ENCODE measurements at places on chromosomes 13 and 19. TPM values are rescaled to one million over a fixed set of nuclear protein-coding genes. Genes with fewer than 3 reads are reported as not detected.

ONECUT3 gene
- not detected for total RNA-seq

ADM5 gene
- total RNA-seq, result 1.9 TPM

NECTIN2 gene
- 108 TPM for total RNA-seq

ZNF880 gene
- total RNA-seq, result 17.8 TPM

TEX29 gene
- total RNA-seq, result 0.81 TPM

GRCh38 chr19:12664406-12665280, 1.9 kb downstream of the MAN2B1 start:
- DNase-seq, result no peak

DNA sequence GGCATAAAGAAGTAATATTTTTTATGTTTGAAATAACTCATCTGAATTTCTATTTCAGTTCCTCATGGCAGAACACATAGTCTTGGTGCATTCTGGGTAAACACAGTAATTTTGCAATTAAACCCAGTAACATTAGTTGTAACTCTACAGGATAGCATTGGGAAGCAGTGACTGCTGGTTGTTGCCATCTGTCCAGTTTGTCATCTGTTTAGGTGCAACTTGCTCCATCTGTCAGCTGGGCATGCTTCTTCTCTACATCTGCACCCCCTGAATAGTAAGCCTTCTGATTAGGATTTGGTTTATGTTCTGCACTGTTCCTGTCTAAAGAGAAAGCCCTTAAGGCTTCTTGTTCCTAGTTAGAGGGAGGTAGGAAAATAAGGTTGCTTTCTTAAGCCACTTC, 63.5 kb upstream of the CSNK1A1L start:
- no peak for DNase-seq

- no peak for DNase-seq
Observed at GRCh38 chr19:18859676-18860301, 28.0 kb downstream of the UPF1 start.

DNA sequence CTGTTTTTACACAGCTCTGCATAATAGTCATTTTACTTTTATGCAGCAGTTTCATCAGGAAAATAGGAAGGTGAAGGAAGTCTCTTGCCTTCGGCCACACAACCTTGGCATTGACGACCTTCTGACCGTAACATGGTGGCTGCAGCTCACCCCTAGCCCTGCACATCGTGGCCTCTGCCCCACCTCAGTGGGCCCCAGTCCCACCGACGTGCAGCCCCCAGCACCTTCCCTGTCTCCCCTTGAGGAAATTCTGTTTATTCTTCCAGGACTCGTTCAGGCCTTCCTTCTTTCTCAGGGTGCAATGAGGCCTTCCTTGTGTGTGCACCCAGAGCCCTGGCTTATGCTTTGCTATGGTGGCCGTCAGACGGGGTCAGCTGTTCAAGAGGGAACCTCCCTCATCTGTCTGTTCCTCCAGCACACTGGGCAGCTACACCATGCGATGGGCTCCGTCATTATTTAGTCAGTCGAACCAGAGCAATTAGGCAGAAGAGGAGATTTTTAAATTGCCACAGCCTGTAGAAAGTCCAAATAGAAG, 33.3 kb downstream of the TMEM255B start:
- DNase-seq, result peak; percentile 32

- no peak for DNase-seq
Observed at GRCh38 chr19:48122421-48122820, 11.8 kb upstream of the PLA2G4C start.

- no peak for DNase-seq
Observed at GRCh38 chr19:51505904-51506303, 4.3 kb upstream of the SIGLEC12 start.

GRCh38 chr19:58397533-58398037, 2.1 kb downstream of the RNF225 start:
- no peak for DNase-seq

RFPL4A gene
- not detected for total RNA-seq

C19orf44 gene
- total RNA-seq, result 6.7 TPM

DNA sequence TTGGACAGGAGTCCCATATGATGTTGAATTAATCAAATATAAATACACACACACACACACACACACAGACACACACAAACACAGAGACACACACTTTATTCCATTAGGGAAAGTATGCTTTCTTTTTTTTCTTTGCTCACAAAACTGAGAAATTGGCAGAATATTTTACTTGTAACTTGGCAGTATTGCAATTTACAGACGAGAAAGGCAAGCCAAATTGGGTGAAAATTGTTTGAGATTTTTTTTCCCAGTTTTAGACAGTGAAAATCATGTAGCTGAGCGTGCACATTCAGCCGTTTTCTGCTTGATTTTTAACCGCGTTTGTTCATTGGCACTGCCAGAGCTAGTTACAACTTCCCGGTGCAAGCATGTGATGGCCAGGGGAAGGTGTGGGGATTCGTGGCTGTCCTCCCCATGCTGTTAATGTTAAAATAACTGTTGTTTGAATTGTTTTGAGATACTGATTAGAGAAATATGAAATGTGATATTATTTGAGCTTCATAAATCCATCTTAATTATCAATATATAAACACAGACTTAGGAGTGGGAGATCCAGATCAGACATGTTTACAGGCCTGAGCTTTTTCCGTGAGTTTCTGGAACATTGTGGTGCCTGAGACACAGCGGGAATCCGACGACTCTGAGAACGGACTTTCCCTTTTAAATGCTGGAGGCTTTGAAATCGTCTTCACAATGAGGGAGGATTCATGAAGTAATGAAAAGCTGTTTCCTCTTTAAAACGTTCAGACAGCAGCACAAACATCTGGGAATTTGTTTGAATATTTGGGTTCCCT, 125.5 kb downstream of the KCNRG start:
- no peak for DNase-seq

DNA sequence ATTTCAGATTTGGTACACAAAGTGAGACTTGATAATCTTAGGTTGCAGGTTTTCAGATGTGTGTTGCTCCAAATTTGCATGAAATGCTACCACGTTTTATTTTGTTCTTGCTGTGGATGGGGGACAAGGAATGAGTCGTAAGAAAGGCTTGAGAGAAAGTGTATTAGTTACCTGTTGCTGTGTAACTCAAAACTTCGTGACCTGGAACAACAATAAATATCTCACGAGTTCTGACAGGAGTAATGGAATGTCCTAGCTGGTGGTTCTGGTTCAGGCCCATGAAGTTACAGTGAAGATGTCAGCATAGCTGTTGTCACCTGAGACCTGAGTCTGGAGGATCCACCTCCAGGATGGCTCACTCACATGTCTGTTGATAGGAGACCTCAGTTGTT, 1.2 kb downstream of the ZNF8 start:
- no peak for DNase-seq

GRCh38 chr13:44263751-44264620, 109.6 kb upstream of the SERP2 start:
- no peak for DNase-seq

GRCh38 chr13:75352641-75353327, 129.2 kb downstream of the TBC1D4 start:
- DNase-seq, result no peak

DNA sequence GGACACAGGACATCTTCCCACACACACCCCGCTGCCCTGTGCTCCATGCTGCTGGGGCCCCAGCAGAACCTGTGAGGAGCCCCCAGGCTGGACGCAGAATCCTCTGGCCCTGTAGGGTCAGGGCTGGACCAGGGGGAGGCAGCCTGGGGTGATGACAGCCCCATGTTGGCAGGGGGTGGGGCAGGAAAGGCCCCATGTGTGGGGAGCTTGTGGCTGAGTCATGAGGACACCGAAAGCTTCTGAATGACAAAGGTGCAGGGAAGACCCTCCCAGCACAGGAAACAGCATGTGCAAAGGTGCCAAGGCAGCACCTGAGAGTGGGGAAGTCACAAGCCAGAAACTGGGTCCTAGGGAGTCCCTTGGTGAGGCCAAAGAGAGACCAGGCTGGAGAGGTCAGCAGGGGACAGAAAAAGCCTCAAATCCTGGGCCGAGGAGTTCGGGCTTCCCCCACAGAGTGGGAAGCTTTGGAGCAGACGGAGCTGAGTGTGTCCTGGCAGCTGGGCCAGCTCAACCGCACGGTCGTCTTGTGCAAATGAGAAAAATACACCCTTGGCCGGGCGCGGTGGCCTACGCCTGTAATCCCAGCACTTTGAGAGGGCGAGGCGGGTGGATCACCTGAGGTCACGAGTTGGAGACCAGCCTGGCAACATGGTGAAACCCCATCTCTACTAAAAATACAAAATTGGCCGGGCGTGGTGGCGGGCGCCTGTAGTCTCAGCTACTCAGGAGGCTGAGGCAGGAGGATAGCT, 17.5 kb downstream of the ATP8B3 start:
- DNase-seq, result peak; percentile 62

GRCh38 chr13:78247362-78247761, 328.7 kb upstream of the EDNRB start:
- no peak for DNase-seq

F2RL3 gene
- 25.3 TPM for total RNA-seq

GRCh38 chr19:54188215-54188871, 1.0 kb downstream of the MBOAT7 start:
- DNase-seq, result peak; percentile 60

DNA sequence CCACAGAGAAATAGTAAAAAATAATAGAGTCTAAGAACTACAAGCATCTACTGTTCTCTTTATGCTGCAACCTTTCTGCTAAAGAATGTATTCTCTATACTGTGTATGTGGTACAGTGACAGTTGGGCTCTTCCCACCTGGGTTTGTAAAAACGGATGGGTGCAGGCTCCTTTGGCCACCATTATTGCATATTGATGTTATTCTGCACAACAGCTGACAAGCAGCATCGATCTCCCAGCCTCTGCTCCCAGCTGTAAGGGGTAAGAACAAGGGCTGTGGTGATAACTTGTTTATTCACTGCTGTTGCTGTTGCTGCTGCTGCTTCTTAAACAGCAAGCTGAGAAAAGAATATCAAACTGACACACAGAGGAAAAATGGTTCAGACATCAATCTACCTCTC, 56.1 kb downstream of the KCNRG start:
- no peak for DNase-seq

GRCh38 chr13:51343475-51343874, 4.0 kb downstream of the SERPINE3 start:
- DNase-seq, result no peak

PSG4 gene
- total RNA-seq, result not detected

GRCh38 chr13:99749271-99750019, 222.1 kb downstream of the ZIC5 start:
- no peak for DNase-seq

DNA sequence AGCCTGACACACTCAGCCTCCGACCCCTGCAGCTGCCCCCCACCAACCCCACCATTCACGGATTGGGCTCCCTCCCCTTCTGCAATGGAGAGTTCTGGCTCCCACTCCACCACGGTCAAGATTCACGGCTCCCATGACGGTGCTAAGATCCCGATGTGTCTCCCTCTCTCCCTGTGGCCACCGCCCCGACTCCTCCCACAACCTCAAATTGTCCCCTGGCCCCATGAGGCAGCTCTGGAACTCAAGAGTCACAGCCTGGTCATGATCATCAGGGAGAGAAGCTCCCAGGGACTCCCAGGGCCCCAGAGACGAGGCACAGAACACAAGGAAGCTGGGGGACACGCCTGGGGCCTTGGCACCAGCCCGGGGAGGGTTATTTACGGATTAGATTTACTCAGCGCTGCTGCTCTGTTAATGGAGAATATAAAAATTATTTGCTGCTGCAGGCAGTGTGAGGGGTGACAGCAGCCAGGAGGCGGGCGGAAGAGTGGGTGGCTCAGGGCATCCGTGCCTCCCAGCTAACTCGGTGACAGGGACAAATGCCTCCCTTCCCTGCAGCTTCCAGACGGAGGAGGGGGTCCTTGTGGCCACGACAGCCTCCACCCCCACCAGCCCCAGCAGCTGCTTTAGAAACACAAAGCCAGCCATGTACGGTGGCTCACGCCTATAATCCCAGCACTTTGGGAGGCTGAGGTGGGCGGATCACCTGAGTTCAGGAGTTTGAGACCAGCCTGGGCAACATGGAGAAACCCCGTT, 184.2 kb downstream of the PTPRS start:
- peak; percentile 54 for DNase-seq

DZIP1 gene
- total RNA-seq, result 7.1 TPM

LILRB2 gene
- 18.8 TPM for total RNA-seq

NOTCH3 gene
- total RNA-seq, result 67.9 TPM

DENND1C gene
- total RNA-seq, result 8.7 TPM

SYCN gene
- not detected for total RNA-seq

DNA sequence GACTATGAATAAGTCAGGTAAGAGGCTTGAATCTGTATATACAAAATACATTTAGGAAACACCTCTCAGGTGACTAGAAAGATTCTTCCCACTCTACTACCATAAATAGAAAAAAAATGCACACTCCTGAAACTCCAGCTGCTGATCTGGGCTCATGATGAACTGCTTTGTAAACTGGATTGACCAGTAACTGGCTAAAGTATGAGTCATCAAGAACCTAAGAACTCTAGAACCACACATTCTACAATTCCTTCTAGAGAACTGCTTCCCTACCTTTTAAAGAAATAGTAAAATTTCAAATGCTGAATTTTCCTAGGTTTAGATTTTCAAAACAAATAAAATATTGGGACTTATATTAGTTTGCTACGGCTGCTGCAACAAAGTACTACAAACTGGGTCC, 55.2 kb downstream of the ELF1 start:
- DNase-seq, result no peak

GRCh38 chr19:18013210-18014111, 5.5 kb downstream of the ARRDC2 start:
- no peak for DNase-seq

DNA sequence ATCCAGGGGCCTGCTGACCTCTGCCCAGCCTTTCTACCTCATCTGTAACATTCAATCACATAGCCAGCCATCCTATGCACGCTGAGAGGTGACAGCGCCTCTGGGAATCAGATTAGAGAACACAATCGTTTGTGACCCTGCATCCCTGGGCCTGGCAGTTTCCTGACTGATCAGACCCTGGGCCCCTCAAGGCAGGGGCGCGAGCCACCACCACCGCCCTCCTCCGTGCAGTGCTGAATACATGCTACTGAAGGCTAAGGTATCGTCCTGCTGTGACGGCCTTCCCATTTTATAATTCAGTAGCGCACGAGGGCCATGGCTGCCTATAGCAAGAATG, 1.3 kb downstream of the TMTC4 start:
- no peak for DNase-seq

SIGLEC6 gene
- total RNA-seq, result 9.4 TPM

DNA sequence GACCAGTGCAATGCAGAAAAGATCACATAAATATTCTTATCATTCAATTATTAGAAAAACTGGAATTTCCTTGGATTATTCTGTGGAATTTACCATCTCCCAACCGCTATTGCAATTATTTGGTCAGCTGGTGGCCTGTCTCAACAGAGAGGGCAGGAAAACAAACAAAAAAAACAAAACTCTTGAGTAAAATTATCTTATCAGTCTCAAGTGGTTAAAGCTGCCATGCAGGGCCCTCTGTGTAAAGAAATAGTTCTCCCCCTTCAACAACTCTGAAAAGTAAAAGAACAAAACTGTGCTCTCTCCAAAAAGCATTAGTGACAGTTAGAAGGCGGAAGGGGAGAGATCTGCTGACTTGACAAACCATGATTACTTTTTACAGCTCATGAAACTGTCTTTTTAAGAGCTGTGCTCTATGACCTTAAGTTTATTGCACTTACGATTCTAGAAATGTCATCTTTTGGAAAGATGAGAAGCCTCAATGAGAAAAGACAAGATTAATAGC, 152.3 kb downstream of the DLEU7 start:
- no peak for DNase-seq

GRCh38 chr19:37551129-37551993, 43.2 kb downstream of the ZNF571 start:
- no peak for DNase-seq

All from upper lobe of right lung (tissue), 1 donor.